ENCODE measurements at places on chromosomes 13 and 19.

GRCh38 chr19:32976223-32976805 lies 4.3 kb downstream of the FAAP24 start:
- peak; percentile 72 for DNase-seq

- DNase-seq: no peak
Observed at GRCh38 chr13:105572401-105572800, 963.1 kb downstream of the EFNB2 start.

DNA sequence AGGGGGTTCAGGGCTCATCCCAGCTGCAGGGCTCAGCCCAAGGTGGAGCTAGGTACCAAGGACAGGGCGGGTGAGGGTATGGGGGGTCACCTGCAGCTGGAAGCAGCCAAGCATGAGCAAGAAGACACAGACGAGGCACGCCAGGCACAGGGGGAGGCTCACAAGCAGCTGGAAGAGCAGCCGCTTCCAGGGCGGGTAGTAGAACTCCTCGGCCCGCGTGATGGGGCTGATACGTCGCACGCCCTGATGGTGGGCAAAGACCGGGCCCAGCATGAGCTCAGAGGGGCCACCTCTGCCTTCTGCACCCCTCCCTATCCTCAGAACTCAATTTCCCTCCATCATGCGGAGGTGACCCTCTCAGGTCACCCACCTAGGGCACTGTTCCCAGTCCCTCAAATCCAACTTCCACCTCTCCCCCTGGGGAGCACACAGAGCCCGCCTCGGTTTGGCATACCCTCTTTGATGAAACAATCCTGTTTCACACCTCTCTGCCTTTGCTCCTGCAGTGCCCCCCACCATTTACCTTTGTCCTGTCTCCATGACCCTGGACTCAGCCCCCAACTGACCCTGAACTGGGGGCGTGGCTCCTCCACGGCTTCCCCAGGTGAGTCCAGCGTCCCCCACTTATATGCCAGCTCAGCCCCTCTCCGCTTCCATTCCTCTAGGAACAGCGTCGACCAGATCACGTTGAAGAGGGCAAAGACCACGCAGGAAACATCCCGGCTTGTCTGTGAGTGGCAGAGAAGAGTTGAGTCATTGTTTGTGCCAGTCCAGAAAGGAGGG lies 4.2 kb downstream of the ANO8 start:
- DNase-seq: no peak

DNA sequence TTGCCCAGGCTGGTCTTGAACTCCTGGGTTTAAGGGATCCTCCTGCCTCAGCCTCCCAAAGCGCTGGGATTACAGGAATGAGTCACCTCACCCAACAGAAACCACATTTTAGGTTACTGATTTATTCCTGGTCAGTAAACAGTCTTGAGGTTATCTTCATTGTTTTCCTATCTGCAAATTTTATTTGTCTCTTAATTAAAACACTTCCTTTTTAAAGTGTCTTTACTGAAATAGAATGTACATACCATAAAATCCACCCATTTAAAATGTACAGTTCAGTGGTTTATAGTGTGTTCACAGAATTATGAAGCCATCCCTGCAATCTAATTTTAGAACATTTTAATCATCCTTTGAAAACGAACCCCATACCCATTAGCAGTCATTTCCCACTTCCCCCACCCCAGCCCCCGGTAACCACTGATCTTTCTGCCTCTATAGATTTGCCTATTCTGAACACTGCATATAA lies 63.0 kb downstream of the MAP4K1 start:
- no peak for DNase-seq

GRCh38 chr13:22470075-22470474 lies 710.7 kb upstream of the SGCG start:
- no peak for DNase-seq

GRCh38 chr19:48943081-48943480 lies 9.6 kb downstream of the DHDH start:
- DNase-seq: no peak

GRCh38 chr19:14735915-14736314 lies 42.4 kb downstream of the ADGRE2 start:
- DNase-seq: no peak

DNA sequence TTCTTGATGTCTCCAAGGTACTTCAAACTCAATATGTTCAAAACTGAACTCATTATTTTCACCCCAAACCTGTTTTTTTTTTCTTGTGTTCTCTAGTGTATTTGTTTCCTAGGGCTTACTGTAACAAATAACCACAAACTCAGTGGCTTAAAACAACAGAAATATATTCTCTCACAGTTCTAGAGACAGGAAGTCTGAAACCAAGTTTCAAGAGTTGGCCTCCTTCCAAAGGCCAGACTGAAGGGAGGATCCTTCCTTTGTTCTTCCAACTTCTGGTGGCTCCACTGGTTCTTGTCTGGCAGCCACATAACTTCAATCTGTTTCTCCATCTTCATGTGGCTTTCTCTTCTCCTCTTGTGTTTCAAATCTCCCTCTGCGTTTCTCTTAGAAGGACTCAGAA lies 62.0 kb upstream of the PDCD5 start:
- DNase-seq: no peak

DNA sequence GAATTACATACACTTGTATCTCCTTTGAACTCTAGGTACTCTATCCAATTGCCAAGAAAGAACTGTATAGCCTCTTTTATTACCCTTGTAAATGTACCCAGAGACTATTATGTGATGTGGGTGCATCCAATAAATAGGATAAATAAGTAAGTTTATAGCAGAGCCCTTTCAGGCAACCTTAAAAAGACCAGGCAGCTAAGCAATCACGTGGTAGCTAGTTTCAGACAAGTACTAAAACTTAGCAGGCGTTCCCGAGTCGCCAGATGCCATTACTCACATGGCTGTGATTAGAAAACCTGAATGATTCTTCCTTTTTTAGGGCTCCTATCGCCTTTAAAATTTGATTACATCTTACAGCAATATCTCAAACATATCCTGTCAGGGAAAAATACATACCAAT lies 1303.0 kb downstream of the EFNB2 start:
- DNase-seq: no peak

DNA sequence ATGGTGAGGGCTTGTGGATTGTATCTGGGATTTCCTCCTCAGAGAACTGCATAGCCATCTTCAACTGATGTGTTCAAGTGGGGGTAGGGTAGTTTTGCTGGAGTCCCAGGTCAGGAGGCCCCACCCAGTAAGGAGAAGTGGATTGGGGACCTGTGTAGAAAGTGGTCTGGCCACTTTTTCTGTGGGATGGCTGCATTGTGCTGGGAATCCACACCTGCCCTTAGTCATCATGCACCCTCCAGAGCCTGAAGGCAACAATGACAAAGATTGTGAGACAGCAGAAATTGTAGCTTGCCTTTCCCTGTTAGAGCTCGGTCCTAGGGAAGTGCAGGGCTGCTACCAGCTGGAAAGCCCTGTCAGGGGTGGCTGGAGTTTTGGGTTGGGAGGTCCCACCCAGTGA lies 255.4 kb downstream of the NDFIP2 start:
- no peak for DNase-seq
